Activated T-helper 2 cell treated with anti-CD3 and anti-CD28 coated beads, Interferon-gamma antibody, Interleukin-2, Interleukin-4, amounts not matched to agents 10 μg/mL and 5 μg/mL and 100 μg/mL, durations not matched to agents 14 hours and 24 hours and 36 hours (primary cell): ENCODE measurements at places on chromosomes 6 and 20.

GRCh38 chr20:47970282-47970903 is 185.1 kb upstream of the SULF2 start:
- no peak for DNase-seq

GRCh38 chr20:51750037-51750769 is 18.0 kb downstream of the ATP9A start:
- no peak for DNase-seq

- no peak for DNase-seq
Observed at GRCh38 chr6:43742285-43742684, 27.7 kb upstream of the VEGFA start.

GRCh38 chr6:121884620-121885019 is 449.2 kb downstream of the GJA1 start:
- DNase-seq = no peak

GRCh38 chr6:3920321-3920720 is 71.1 kb downstream of the FAM50B start:
- DNase-seq = no peak

DNA sequence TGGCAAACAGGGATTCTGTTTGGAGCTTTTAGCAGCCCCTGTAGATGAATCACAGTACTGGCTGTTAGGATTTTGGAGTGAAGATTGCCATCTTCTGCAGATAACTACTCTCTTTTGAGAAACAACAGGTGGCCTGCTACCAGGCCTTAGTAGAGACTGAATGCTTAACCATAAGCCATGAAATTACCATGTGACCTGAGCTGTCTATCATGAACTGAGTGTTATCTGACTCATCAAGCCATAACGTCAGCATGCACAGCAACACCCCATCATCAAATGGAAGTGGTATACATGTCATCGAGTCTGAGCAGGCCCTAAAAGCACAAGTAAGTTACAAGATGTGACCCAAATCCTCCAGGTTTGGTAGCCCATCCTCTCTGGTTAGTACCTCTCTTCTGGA is 132.6 kb downstream of the GPR63 start:
- no peak for DNase-seq

- DNase-seq = no peak
Observed at GRCh38 chr6:157569543-157569942, 188.6 kb downstream of the ZDHHC14 start.

GRCh38 chr6:166318227-166318626 is 10.0 kb upstream of the PRR18 start:
- DNase-seq = no peak

GRCh38 chr6:70107852-70108629 is 194.8 kb downstream of the COL9A1 start:
- no peak for DNase-seq

DNA sequence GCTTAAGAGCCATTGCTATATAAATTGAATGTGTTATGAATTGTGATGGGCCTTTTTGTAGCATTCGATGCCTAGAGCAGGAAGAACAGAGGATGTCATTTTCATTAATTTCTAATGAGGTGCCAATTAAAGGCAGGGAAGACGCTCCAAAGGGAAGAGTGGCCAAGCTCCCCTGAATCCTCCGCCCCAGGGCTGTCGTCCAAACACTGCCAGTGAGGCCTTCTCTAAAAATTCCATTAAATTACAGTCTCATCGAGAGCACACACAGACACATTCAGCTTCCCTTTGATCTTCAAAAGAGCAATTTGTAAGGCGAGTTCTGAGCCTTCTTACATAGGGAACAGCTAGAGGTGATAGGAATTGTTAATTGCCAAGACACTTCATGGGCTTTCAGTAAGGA is 300.0 kb downstream of the ZFAND3 start:
- no peak for DNase-seq

- DNase-seq = no peak
Observed at GRCh38 chr6:5537132-5537531, 275.8 kb downstream of the FARS2 start.

DNA sequence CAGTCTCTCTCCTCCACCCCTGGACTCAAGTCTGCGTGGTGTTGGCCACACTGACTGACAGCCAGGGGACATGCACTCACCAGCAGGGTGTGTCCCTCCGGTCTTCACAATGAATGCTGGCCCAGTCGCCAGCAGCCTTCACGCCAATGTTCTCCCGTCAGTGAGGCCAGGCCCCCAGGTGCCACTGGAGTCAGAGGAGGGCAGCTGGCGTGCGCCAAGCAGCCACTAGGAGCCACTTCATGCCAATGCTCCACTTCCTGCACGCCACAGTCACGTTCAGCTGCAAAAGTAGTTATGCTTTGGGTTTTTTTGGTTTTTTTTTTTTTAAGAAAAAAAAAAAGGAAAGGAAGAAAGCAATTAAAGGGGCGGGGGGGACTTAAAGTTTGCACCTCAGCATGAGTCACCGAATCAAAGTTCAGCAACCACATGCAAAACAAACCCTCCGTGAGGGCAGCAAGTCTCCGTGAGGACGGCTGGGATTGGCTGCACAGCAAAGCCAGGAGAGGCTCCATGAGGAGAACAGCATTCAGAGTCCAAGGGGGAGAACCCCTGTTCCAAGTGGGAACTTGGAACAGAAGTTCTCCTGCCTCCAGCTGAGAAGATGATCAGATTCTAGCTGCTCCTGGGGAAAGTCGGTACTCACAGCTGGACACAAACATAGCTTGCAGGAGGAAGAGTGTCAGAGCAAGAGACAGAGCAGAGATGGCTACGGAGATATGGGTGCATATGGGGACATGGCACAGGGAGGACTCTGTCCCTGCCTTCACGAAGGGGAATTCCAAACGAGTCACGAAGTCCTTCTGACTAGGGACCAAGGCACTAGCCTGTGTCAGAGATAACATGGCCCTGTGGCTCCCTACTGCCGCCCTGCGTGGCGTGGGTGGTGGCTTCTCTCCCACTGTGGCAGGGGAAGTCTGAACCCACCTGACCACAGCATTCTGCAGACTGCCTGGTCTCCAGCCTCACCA is at the start of gene ZC3H12D:
Gene ZC3H12D (minus strand): TSS at position 282 of the 968 bp plus-strand sequence. CDS start 10,471 bp downstream, outside the sequence.
- DNase-seq = peak; percentile 70

GRCh38 chr6:23410439-23410838 is 715.6 kb upstream of the NRSN1 start:
- no peak for DNase-seq

DNA sequence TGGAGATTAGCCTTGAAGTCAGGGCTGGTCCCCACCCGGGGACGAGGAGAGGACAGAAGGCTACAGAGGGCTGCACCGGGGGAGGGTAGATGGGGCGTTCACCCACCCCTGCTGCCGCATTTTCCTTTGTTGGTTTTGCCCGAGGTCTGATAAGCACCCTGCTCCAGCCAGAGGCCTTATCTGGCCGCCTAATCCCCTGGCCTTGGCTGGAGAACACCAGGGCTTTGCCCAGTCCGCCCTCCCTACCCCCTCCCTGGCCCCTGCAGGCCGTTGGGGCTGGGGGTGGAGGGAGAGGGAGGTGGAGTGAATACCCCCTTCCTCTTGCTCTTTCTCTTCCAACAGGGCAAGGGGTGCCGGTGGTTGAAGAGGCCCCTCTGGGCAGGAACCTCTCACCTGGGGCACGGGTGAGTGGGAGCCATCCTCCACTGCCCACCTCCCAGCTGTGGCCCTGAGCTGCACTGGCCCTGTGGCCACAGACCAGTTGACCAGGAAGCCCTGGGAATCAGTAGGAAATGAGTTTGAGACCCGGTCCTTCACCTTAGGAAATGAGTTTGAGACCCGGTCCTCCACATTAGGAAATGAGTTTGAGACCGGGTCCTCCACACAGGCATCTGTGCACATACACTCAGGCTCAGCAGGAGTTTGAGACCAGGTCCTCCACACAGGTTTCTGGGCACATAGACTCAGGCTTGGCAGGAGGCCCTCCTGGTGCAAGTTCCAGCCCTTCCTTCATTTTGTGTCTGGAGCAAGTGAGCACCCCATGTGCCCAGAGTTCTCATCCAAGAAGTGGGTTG is 12.0 kb upstream of the GATA5 start:
- DNase-seq = no peak

DNA sequence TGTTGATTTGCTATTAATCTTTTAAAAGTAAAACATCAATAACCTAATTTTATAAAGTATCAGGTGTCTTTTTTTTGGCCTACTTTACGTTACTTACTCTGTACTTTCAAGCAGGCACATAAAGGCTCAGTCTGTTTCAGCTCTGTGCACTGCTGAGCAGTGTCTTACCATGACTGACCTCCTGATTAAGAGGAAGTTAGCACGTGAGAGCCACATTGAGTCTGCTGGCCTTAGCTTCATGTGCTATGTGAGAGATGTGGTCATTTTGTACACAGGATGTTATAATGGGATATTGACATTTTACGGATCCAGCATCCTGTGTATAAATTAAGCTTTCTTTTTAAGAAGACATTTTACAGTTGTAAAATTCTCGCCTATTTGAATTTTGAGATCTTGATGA is 31.9 kb downstream of the ARID1B start:
- no peak for DNase-seq

DNA sequence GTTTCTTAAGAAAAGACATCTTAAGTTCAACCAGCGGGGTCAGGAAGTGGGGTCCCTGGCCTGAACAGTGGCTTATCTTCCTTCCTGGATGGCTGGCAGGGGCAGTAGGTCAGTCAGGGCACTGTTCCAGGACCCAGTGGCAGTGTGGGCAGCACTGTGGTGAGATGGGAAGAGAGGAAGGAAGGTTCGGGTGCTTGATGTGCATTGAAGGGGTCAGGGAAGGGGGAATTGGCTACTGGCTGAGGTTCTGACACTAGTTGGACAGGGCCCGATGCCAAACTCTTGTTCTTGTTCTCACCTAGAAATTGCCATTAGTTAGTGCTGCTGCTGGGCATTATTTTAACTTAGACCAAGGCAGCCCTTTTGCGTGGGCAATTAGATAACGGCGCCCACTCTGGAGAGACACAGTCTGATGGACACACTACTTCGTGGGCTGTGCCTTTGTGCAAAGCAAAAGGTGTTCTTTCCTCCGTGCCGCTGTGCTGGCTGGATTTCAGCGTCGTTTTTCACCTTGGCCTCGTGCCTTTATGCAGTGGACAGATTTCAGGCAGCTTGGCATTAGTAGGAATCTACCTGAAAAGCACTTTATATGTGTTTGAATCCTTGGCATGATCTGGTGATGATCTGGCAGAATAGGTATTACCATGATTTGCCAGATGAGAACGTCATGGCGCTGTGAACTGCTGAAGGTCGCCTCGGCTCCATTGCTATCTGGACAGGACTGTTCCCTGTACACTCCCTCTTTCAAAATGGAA is 30.3 kb downstream of the UTRN start:
- DNase-seq = no peak

GRCh38 chr6:108432792-108433191 is 127.9 kb upstream of the FOXO3 start:
- no peak for DNase-seq

DNA sequence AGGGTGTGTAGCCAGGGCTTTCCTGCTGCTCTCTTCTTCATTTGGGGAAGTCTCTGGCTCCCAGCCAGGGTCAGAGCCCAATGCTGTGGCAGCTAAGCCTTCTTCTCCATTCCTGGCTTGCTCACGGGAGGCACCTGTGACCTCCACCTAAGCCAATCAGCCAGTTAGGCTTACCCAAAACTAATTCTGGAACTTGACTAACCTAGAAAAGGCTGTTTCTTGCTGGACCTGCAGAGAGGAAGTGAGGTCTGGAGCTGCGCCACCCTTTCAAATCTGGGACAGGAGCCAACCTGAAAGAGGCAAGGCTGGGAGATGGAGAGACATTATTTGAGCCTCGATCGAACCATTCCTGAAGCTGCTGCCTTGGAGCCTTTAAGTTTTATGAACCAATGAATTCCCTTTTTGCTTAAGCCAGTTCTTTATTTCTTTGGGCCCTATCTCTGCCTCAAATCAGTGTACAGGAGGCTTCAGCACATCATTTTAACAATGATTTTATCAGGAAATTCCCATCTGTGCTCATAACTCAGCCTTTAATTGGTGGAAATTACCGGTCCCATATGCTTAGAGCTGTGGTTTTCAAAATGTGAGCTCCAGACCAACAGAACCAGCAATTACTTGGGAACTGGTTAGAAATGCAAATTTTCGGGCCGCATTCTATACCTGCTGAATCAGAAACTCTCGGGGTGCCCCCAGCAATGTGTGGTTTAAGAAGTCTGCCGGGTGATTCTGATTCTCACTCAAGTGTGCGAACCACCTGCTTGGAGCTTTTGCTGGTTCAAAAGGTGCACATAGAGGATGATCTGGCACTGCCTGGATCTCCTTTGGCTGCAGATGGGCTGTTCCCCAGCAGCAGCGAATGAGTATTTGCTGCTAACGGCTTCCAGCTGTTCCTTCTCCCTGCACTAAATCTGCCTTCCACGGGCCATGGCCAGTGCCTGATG is 97.4 kb upstream of the RNF24 start:
- DNase-seq = no peak

DNA sequence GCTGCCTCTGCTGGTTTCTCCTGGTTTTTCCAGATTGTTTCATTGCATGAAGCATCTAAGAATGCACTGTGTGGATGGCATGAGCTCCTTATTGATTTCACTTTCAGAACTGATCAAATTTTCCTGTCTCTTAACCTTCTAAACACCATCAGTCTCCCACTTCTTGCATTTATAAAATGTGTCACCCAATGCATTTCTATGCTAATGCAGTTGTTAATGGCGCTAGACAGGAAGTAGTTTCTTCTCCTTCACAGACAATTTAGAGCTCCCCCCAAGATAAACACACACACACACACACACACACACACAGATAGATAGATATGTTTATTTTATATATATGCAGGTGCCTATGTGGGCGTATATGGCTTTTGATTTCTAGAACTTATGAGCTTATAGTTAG is 45.6 kb upstream of the FOXA2 start:
- no peak for DNase-seq
